Activated T-cell treated with anti-CD3 and anti-CD28 coated beads, Interleukin-2, amount 50 U/mL, for 72 hours (primary cell): ENCODE measurements at places on chromosomes 3 and 15.
A peak's percentile ranks its signal among the peaks of the same experiment; 100 is the strongest.

DNA sequence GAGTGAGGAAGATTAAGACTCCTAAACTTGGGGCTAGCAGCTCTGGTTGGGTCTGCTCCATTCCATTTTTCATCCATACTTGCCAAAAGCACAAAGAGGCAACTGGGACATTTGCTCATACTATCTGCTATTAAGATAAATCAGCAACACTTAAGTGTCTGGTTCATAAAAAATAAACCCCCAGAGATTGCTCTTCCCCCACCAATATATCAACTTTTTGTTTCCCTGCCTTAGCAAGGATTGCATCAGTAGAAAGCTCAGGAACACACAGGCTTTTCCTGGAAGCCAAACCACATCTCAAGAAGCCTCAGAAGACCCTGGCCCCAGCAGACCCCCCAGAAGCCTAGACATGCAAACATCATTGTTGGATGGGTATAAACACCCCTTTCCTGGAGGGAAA, 232.4 kb upstream of the WNT5A start:
- DNase-seq = no peak

DNA sequence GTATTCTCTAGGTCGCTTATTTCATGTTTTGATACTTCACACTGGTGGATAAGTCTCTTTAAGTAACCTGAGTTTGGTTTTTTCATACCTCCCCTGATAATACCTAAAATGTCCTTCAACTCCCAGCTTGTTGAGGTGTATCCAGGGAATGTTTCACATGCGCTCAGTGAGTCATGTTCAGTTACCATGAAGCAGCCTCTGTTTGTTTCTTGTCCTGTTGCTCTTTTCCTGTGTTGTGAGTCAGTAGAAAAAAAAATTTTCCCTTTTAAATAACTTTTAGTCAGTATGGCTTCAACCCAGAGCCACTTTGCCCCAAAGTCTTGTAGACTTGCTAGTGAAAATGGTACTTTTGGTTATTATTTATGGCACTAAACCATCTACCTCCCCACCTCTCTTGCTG, 278.4 kb upstream of the ZPLD1 start:
- DNase-seq = no peak

GRCh38 chr3:39433642-39434041, 27.1 kb downstream of the RPSA start:
- DNase-seq = no peak

- DNase-seq = no peak
Measured at GRCh38 chr3:50390508-50391224, 31.3 kb upstream of the TMEM115 start.

GRCh38 chr3:153070511-153070868, 91.5 kb upstream of the RAP2B start:
- no peak for DNase-seq

- no peak for DNase-seq
Measured at GRCh38 chr3:49009396-49009795, 2.2 kb downstream of the WDR6 start.

DNA sequence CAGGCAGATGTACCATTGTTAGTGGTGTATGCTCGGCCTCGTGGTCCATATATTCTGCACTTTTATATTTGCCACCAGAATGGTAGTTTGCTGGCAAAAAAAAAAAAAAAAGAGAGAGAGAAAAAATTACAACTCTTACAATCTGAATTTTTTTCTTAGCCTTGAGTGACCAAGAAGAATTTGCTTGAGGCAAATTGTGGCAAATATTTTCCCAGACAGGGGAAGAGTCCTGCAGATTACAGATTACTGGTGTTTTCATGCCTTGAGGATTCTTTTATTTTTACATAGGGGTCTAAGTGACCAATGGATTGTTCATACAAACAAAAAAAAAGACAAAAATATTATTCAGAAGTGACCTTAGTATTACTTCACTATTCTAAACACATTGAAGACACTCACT, 283.3 kb downstream of the BBX start:
- DNase-seq = no peak

- no peak for DNase-seq
Measured at GRCh38 chr3:156253150-156253549, 132.8 kb downstream of the KCNAB1 start.

- no peak for DNase-seq
Measured at GRCh38 chr15:59399465-59400102, 26.9 kb upstream of the MYO1E start.

DNA sequence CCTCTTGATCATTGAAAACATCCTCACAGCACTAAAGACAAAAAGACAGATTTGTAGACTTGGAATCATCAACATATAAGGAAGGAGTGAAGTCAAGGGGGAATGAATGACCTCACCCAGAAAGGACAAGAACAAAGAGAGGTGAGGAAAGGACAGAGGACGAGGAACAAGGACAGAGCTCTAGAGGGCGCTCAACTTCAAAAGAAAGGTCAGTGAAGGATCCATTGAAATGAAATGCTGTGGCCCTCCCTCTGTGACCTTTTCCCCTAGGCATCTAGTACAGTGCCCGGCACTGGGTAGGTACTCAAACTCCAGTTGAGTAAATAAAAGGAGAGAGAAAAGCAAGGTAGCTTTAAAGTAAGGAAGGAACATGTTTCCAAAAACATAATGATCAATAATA, 2.6 kb downstream of the ATP8B4 start:
- peak; percentile 51 for DNase-seq

GRCh38 chr3:123412811-123413604, 35.9 kb downstream of the ADCY5 start:
- DNase-seq = no peak

- no peak for DNase-seq
Measured at GRCh38 chr3:46853441-46854415, 9.5 kb downstream of the MYL3 start.

- no peak for DNase-seq
Measured at GRCh38 chr3:102068327-102068726, 219.0 kb downstream of the NFKBIZ start.

- DNase-seq = no peak
Measured at GRCh38 chr3:12748477-12748876, 10.6 kb downstream of the TMEM40 start.

GRCh38 chr3:30644615-30645014, 38.2 kb downstream of the TGFBR2 start:
- peak; percentile 70 for DNase-seq

DNA sequence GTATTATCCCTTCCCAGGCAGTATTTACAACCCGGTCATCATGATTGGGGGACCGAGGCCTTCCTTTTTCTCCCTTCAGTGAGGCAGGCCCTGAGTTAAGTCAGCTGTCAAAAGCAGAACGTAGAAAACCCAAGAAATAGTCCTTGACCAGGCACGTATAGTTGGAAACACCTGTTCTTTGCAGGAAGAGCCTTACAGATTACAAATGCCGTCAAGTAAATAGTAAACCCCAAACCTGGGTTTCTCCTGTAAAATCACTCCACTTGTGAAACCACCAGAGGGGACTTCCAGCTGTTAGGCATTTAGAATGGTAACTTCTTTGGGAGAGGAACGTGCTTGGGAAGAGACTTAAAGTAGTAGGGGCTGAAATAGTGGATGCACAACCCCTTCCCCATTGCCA, 1.0 kb upstream of the BTBD1 start:
- no peak for DNase-seq

DNA sequence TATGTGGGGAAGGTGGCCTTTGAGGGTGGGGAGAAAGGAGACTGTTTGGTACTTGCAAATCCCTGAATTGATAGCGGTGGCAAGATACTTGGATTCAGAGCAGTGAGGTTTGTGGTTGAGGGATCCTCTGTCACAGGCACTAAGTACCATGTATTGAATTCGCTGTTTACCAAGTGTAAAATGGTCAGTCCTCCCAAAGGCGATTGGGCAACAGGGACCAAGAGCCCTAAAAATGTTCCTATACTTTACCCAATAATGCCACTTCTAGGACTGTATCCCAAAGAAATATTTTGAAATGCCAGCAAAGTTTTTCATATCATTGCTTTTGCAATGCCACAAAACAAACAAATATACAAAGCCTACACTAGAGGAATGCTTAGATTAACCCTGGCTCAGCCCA, 43.4 kb upstream of the MRPS22 start:
- DNase-seq = no peak

DNA sequence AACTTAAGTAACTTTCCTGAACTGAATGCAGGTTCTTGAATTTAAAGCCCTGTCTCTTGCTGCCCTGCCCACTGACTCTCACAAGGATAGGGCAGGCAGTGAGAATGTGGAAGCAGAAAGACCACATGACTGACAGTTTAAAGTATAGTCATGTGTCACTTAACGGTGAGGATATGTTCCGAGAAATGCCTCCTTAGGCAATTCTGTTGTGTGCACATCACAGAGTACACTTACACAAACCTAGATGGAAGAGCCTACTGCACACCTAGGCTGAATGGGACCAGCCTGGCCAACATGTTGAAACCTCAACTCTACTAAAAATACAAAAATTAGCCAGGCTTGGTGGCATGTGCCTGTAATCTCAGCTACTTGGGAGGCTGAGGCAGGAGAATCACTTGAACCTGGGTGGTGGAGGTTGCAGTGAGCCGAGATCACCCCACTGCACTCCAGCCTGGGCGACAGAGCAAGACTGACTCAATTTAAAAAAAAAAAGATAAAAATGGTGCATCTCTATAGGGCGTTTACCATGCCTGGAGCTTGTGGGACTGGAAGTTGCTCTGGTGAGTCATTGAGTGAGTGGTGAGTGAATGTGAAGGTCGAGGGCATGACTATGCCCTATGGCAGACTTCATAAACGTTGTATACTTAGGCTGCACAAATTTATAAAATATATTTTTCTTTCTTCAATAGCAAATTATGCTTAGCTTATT, 18.9 kb upstream of the COPG1 start:
- peak; percentile 56 for DNase-seq

- DNase-seq = peak; percentile 82
Measured at GRCh38 chr3:9946112-9947024, 5.8 kb downstream of the PRRT3 start.

DNA sequence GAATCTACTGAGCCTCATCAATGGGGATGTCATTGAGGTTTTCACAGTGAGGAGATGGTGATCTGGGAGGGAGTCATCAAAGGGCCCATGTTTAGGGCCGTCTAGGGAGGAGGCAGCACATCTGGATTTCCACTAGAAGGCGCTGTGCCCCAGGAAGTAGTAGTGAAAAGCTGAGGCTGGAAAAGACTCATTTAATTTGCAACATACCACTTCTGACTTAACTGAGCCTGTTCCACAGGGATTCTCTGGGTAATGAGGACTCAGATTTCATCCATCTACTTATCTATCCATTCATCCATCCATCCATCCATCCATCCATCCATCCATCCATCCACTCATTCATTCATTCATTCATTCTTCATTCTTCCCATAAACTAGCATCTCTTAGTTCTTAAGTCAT, 17.4 kb upstream of the SHF start:
- DNase-seq = peak; percentile 83

DNA sequence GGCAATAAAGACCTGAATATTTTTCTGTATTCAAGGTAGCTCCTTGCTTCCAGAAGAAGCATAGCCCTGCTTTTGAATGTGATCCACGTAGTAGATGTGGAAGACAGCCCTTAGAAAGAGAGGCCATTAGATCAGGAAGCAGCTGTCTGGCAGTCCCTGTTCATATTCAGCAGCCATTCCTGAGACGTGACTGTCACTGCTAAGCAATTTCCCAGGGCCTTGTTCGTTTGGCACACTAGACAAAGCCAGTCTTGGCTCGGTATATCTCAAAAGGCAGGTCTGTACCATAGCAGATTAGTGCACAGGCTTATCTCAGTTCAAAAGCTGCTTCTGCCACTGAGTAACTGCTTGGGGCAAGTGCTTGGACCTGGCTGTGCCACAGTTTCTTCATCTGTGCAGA, 287.8 kb upstream of the MCTP2 start:
- no peak for DNase-seq

GRCh38 chr15:84840255-84840654, 23.1 kb downstream of the ALPK3 start:
- DNase-seq = no peak

GRCh38 chr3:12545473-12545791, at the start of gene MKRN2OS:
MKRN2OS (minus strand) TSS chr3:12545499; CDS start chr3:12545464, 35 bp downstream.
- DNase-seq = no peak

- no peak for DNase-seq
Measured at GRCh38 chr3:126399351-126399735, 4.6 kb downstream of the CFAP100 start.

- DNase-seq = no peak
Measured at GRCh38 chr3:120424976-120425570, 25.7 kb downstream of the FSTL1 start.

GRCh38 chr15:51798281-51798680, 31.2 kb upstream of the TMOD3 start:
- no peak for DNase-seq

- peak; percentile 46 for DNase-seq
Measured at GRCh38 chr3:189530822-189531221, 100.4 kb upstream of the TP63 start.

GRCh38 chr3:151926956-151927355, 53.5 kb downstream of the SUCNR1 start:
- no peak for DNase-seq

DNA sequence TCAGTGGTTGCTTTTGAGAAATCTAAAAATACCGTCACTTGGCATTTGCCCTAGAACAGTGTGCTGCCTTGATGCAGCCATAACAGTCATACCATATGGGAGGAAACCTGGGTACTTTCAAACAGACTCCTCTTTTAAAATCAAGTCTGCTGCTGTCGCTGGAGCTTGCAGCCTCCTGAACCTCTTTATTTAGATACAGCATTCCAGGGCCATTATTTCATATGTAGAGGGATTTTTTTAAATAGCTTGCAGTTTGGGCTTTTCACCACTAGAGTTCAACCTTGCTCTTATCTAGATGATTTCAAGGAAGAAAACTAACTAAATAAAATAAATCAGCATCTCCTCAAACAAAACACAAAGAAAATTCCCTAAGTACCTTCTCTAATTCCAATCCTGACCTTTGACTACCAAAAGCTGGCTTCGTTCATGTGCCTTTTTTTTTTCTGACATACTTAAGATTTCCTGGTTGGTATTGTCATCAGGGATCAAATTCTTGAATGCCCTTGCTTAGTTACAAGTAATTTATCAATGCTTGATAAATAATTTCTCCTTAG, 111.6 kb downstream of the KBTBD8 start:
- peak; percentile 1 for DNase-seq

DNA sequence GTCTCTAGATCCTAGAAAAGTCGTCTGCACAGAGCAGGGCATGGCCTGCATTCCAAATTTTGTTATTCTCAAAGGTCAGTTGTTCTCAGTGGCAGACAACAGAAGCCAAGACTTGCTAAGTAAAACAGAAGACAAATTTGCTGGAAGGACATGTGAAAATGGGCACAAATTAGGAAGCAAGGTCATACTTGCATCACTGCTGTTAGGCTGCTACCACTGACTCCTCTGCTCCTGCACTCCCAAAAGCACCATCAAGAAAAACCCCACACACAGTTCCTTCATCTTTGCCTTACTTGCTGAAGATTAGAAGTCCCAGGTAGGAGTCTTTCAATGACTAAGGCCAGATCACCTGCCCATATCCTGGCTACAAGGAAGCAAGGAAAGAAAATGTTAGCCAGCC, 69.9 kb upstream of the ATP2C1 start:
- no peak for DNase-seq

- DNase-seq = no peak
Measured at GRCh38 chr3:23806534-23807423, 1.0 kb downstream of the UBE2E1 start.
